ENCODE measurements at places on chromosomes 3 and 15.

DNA sequence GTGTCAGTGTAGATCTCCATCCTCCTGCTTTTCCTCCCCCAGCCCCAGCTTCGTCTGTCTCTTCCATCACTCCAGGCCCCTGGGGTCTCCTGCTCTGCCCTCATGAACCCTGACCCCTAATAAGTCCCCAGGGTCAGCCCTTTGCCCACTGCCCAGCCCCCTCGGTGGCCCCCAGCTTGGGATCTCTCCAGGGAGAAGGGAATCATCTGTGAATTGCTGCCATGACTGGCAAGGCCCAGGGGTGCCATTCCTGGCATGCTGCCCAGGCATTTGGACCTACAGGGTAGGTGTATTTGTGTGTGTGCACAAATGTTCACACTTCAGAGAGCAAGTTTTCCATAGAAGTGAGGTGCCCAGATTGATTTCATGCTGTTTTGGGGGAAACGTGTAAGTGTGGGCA is 5.9 kb upstream of the TBC1D21 start:
- DNase-seq: no peak

- no peak for DNase-seq
Measured at GRCh38 chr15:101641894-101642293, 10.3 kb downstream of the TM2D3 start.

- DNase-seq: no peak
Measured at GRCh38 chr3:38141952-38142273, 3.5 kb downstream of the MYD88 start.

- no peak for DNase-seq
Measured at GRCh38 chr3:104257486-104257885, 1109.2 kb upstream of the ALCAM start.

DNA sequence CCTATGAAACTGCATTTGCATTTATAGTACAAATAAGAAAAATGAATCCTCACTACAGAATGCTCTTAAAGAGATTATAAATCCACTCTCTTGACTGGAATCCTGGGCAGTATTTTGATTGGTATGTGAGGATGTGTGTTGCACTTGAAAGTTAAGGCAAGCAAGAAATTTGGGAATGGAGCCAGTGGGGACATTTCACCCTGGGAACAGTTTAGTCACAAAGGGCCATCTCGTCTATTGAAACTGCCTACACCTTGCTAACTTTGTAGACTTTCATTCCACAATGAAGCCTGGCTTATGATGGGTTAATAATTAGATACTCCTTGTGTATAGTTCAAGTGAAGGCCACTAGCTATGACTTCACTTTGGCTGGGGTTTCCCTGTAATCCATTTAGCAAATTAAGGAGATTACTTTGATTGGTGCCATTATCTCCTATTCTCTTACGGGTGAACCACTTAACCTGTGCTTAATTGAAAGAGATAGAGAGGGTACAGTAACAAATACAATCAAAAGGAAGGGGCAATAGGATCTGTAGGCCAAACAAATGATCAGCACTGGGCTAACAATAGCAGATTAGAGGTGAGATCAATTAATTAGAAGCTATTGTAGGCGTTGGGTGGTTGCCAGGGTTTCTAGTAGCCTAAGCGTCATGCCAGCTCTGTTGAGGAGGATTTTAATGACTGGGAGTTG is 146.9 kb upstream of the RARB start:
- DNase-seq: no peak

DNA sequence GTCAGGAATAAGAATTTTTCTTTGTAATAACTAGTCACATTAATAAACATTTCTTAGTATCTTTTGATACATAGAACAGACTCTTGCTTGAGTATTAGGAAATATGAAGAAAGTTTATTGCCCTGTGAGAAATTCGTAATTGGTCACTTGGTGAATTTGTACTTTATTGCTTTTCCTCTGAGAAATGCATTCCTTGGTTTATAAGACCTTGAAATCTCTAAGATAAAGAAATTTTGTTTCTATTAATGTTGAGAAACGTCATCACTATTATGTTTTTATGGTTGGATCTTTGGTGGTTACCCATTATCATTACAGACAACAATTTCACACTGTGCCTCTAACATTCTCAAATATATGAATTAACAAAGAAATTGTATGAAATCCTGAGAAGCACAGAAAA is 652.0 kb upstream of the NECTIN3 start:
- DNase-seq: no peak

DNA sequence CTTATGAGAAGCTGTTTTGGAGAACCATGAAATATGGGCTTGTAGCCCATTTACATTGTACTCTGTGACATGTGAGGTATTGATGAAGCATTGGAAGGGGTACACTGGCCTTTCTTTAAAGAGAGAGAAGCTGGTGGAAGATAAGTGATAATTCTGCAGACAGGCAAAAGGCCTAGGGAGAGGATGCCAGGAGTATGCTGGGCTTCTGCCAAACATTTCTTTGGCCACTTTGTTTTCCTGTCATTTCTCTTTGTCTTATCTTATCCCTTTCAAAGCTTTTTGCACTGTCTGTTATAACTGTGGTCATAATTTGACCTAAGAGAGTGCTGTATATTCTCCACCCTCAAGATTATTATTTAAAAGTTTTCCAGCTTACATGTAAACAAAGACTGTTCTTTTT is 109.6 kb upstream of the SEMA6D start:
- DNase-seq: no peak

GRCh38 chr15:84552896-84553295 is 47.9 kb upstream of the ZSCAN2 start:
- no peak for DNase-seq

- DNase-seq: no peak
Measured at GRCh38 chr3:167078070-167078622, 302.0 kb downstream of the ZBBX start.
